ENCODE measurements at places on chromosomes 1 and 21.
A peak's percentile ranks its signal among the peaks of the same experiment; 100 is the strongest.

- peak; percentile 66 for DNase-seq
These were observed 234.1 kb downstream of the NCAM2 start for GRCh38 chr21:21232320-21232719.

GRCh38 chr1:8097077-8097799 lies 71.1 kb upstream of the ERRFI1 start:
- peak; percentile 92 for DNase-seq

- DNase-seq = peak; percentile 26
These were observed 779 bp downstream of the LRRC40 start for GRCh38 chr1:70204600-70204999.

GRCh38 chr1:218207194-218207593 lies 77.9 kb upstream of the RRP15 start:
- DNase-seq = no peak

DNA sequence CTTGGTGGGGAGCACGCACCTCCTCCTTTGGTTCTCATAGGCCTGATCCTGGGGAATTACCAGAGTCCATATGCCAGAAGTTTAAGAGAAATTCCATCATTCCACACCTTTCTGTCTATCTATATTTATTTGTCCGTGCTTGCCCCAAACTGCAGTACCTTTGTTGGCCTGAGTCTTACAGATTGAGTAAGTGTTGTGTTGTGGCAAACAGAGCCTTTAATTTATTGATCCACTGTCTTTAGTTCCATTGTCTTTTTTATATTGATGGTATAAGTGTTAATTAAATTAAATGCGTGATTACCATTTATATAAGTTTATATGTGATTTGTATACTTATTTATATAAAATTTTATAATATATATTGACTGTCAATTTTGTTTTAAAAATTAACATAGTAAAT lies 4.9 kb downstream of the SH3BGR start:
- no peak for DNase-seq

DNA sequence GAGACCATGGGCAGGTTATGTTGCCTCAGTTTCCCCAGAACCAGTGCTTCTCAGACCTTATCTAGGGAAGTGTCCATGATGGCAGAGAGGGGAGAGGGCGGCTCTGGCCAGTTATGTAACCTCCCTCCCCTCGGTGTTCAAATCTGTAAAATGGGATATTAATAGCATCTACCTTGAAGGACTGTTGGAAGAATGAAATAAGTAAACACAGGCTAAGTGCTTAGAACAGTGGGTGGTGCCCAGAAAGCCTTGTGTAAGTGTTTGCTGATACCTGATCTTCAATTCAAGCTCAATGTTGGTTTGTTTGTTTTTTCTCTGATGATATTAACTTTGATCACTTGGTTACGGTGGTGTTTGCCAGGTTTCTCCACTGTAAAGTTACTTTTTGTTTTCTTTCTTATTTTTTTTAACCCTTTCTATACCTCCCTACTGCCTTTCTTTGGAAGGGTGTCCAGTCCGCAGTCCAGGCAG lies 34.9 kb downstream of the EPHA2 start:
- peak; percentile 42 for DNase-seq

DNA sequence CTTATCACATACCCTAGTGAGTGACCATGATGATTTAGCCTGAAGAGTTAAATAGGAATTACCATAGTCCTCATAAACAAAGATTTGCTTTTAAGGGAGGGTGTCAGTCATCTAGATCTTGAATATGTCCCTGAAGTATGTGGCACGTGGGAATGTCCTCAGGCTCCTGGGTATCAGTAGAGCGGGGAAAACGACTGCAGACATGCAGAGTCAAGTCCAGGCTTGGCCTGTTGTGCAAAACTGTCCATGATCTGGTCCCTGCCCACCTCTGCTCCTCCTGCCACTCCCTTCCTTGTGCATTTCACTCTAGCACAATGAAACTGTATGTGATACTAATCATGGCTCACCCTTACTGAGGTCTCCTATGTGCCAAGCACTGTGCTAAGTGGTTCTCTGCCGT lies 12.9 kb downstream of the MOV10 start:
- DNase-seq = no peak

DNA sequence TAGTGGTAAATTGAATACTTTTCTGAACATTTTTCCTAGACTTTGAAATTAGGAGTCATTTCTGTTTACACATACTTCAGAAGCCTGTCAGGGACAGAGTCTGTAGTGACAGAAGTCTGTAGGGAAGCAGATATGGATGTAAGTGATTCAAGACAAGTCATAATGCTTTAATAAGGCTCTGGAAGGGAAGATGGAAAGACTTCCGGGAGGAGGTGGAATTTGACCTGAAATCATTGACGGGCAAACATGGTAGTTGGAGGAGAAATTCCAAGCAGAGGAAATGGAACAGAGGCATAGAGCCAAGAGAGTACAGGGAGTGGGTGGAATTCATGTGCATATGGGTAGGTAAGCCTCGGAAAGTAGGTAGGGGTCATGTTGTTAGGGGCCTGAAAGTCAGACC lies 22.5 kb downstream of the CAMTA1 start:
- no peak for DNase-seq

DNA sequence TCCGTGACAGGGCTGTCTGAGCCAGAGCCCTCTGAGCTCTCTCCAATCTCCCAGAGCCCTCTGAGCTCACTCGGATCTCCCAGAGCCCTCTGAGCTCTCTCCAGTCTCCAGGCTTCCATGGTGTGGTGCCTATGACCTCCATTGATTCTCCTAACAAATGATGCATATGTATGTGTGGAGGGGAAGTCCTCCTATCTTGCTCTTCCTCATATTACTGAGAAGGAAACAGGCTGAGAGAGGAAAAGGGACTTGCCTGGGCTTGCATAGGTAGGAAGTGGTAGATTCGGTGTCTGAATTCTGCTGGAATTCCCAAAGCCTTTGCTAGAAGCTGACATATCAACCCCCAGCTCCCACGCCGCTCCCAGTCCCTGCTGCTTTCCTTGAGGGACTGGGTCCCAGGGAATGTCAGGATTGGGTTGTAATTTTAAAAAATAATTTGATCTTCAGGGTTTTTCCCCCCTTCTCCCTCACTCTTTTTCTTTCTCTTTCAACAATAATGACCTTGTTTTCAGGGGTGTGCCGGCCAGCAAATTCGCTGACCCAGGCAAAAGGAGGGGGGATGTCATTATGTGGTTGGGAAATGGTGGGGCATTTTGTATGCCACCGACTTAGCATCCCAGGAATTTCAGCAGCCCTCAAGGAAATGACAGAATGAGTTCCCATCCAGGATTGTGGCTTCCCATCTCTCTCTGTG lies 42.3 kb upstream of the RUNX3 start:
- no peak for DNase-seq

DNA sequence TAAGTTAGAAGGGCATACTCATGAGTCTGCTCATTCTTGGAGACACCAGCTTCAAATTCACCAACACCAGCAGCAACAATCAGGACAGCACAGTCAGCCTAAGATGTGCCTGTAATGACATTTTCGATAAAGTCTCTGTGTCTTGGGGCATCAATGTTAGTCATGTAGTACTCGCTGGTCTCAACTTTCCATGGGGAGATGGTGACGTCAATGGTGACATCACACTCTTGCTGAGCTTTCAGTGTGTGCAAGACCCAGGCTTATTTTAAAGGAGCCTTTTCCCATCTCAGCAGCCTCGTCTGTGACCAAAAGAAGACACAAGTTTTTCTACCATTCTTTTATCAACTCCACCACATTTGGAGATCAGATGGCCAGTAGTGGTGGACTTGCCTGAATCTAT lies 75.5 kb downstream of the SERINC2 start:
- DNase-seq = no peak

- no peak for DNase-seq
These were observed 8.1 kb upstream of the SLX9 start for GRCh38 chr21:44931501-44932407.

- peak; percentile 85 for DNase-seq
These were observed 658 bp upstream of the COL16A1 start for GRCh38 chr1:31704271-31705079.

DNA sequence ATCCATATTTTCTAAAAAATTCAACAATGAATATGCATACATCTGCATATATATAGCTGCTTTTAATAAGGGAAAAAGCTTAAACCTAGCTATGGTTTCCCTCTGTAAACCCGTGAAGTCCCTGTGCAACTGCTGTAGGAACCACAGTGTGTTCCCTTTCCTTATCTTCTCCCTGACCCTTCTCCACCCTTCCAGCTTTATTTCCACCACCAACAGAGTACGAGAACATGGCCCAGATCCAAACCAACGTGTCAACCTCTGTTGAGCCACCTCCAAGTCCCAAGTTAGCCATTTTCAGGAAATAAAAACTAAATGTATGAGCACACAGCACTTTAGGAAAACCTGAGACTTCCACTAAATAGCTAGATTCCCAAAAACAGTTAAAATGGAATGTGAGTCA lies 20.3 kb downstream of the SUSD4 start:
- DNase-seq = no peak

- DNase-seq = no peak
These were observed 6.5 kb upstream of the ITGB2 start for GRCh38 chr21:44927259-44927586.

- DNase-seq = no peak
These were observed 38.2 kb downstream of the CACNA1S start for GRCh38 chr1:201074018-201074417.

DNA sequence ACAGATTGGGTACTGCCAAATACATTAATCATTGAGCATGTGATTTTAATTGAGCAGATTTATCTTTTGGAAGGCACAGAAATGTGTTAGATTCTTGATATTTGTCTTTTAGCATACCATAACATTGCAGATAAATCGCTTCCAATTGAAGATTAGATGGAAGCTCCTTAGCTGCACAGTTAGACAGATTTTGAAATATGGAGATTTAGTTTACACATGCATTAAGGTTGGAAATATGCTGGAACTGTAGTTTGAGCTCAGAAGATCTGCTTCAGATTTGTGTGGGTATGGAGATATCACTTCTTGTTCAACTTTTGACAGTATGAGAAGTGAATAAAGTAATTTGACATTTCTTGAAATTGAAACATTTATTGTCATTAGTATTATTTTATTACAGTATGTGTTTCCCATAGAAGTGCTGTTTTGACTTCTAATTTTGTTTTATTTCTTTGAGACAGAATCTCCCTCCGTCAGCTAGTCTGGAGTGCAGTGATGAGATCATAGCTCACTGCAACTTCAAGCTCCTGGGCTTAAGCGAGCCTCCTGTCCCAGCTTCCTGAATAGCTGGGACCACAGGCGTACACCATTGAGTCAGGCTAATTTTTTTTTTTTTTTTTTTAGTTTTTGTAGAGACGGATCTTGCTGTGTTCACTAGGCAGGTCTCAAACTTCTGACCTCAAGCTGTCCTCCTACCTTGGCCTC lies 29.1 kb downstream of the THRAP3 start:
- peak; percentile 66 for DNase-seq

- no peak for DNase-seq
These were observed 14.7 kb upstream of the SLC19A1 start for GRCh38 chr21:45556645-45557615.

All from astrocyte of the spinal cord (primary cell).